Skin of body (tissue), 3 donors: ENCODE measurements at places on chromosomes 3 and 15. TPM values are rescaled to one million over a fixed set of nuclear protein-coding genes. Genes with fewer than 3 reads are reported as not detected.

DNA sequence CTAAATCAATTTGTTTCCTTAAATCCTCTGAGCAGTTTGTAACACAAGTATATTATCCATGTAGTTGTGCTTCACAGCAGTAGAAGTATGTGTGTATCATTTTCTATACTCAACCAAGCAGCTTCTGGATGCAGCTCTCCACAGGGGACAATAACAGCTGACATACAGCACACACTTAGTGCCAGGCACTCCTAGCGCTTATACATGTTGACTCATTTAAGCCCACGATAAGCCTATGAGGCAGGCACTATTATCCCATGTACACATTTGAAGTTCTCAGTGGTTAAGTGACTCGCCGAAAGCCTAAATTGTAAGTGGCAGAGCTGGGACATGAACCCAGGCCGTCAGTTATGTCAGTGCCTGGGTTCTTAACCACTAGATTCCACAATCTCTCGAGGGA lies 20.3 kb upstream of the LPP start:
- DNase-seq, result no peak

GRCh38 chr15:94306700-94307650 lies 75.6 kb downstream of the MCTP2 start:
- DNase-seq, result no peak

GRCh38 chr3:100893590-100893989 lies 99.6 kb downstream of the ABI3BP start:
- no peak for DNase-seq

DNA sequence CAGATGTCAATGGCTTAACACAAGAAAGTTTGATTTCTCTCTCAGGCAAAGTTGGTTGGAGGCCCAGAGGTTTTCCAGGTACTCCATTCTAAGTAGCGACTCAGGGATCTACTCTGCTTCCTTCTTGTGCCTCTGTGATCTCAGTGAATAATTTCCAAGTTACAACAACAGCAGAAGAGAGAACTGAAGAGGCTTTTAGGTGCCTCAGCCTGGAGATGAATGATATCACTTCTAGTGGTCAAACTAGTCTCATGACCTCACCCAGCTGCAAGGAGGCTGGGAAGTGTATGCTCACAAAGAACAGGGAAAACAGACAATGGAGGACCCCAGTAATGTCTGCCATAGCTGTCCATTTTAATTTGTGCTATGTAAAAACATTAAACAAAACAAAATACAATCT lies 4.6 kb upstream of the PRICKLE2 start:
- no peak for DNase-seq

DNA sequence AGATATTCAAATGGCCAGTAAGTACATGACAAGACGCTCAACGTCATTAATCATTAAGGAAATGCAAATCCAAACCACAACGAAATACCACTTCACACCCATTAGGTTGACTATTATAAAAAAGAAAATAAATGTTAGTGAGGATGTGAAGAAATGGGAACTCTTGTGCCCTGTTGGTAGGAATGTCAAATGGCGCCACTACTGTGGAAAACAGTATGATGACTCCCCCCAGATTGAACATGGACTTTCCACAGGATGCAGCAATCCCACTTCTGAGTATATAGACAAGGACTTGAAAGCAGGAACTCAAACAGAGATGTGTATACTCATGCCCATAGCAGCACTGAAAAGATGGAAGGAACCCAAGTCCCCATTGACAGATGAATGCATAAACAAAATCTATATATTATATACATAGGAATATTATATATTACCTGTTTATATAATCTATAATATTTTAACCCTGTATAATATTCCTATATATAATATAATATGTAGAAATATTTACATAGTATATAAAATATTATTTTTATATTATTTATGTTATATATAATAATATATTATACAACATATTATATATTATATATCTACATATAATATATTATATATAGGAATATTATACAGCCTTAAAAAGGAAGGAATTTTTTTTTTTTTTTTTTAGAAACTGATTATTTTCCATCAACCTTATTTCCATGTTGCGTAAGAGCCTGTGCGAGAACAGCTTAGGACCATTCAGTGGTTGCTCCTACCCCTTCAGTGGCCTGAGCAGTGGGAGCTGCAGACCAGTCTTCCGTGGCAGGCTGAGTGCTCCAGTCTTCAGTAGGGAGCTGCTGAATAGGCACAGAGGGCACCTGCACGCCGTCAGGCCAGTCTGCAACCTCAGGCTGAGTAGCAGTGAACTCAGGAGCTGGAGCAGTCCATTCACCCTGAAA lies 17.6 kb upstream of the PIGZ start:
- no peak for DNase-seq

Gene CXCR6
- 0.39 TPM for total RNA-seq

Gene GATM
- total RNA-seq, result 132 TPM
